ENCODE measurements at places on chromosomes 1 and 21.

- no peak for DNase-seq
Observed at GRCh38 chr1:209770636-209771415, 13.5 kb downstream of the C1orf74 start.

GRCh38 chr1:154992721-154993571 is 440 bp upstream of the LENEP start:
- DNase-seq, result no peak

GRCh38 chr1:232650845-232651244 is 20.9 kb upstream of the SIPA1L2 start:
- no peak for DNase-seq

DNA sequence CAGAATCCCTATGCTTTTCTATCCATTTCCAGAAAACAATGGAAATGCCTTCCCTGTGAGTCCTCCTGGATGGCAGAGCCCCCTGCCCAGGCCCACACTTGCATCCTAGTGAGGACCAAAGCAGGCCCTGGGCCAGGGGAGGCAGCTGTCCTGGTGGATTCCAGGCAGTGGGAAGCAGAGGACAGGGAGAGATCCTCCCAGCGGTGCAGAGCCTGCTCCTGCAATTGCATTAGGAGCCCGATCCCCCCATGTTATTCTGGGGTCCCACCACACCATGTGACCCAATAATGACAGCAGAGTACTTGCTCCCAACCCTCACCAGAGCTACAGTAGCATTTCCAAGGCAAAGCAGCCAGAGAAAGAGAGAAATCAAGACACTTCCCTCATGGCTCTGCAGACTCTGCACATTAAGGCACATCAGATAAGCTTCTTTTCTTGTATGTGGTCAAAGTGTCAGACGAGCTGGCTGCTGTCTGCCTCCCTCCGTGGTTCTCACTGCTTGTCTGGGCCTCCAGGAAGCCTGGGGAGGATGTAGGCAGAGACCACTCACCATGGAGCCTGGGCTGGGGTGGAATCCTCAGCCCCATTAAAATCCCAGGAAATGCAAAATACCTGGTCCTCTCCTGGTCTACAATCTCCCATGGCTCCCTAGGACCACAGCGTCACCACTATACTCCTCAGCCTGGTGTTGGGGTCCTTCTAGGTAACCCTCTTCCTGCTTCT is 54.9 kb upstream of the RUNX3 start:
- DNase-seq, result no peak

GRCh38 chr1:162033428-162033827 is 9.8 kb upstream of the OLFML2B start:
- no peak for DNase-seq

- DNase-seq, result no peak
Observed at GRCh38 chr21:46503922-46504550, 45.3 kb downstream of the DIP2A start.

DNA sequence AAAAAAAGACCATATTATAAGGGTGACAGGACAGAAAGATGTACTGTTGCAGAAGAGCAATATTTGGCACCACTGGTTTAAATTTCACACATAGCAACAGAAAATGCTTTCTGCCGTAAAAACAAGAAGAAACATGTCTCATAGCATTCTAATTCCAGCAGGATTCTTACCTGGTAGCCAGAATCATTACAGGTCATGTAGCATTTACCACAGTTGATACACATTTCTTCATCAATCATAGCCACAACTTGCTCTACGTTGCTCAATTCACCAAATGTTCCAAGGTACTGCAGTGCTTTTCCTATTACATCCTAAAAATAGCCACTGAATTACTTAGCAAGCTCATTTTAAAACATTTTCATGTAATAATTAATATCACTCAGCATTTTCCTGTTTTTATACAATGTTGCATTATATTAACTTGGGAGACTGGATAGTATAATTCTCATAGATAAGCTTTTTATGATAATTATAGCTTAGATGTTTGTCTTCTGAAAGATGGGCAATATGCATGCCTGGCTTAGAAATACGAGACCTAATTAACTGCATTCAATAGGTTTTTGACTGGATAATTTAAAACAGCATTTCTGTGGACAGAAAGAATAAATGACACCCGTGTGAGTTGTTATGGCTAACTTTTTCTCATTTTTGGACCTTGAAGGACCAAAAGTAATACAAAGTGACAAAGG is 360.7 kb downstream of the PTBP2 start:
- no peak for DNase-seq

DNA sequence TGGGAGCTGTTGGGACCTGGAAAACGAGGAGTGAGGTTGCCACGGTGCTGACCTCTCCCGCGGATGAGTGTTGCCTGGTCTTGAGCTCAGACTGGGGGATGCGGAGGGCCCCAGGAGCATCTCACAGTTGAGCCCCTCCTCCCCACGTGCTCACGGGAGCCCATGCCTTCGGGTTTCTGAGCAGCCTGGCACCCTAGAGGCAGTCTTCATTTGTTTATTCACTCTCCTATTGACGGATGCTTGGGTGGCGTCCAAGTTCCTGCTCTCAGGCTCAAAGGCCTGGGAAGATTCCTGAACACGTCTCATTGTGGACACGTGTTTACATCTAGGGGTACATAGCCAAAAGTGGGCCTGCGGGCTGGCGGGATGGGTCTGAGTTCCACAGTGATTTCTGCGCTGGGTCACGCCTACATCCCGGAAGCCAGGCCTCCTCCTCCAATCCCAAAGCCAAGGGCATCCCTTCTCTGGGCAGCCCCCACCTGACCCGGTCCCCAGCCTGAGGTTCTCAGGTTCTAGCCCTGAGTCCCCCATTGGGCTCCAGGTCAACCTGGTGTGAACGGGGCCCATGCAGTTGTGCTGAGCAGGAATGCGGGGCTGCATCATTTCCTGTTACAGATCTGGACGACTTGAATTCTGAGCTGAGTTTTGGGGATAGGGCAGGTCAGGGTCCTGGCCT is 14.7 kb downstream of the WNT3A start:
- DNase-seq, result no peak
